T-helper 9 cell (primary cell): ENCODE measurements at places on chromosomes 5 and 9.

DNA sequence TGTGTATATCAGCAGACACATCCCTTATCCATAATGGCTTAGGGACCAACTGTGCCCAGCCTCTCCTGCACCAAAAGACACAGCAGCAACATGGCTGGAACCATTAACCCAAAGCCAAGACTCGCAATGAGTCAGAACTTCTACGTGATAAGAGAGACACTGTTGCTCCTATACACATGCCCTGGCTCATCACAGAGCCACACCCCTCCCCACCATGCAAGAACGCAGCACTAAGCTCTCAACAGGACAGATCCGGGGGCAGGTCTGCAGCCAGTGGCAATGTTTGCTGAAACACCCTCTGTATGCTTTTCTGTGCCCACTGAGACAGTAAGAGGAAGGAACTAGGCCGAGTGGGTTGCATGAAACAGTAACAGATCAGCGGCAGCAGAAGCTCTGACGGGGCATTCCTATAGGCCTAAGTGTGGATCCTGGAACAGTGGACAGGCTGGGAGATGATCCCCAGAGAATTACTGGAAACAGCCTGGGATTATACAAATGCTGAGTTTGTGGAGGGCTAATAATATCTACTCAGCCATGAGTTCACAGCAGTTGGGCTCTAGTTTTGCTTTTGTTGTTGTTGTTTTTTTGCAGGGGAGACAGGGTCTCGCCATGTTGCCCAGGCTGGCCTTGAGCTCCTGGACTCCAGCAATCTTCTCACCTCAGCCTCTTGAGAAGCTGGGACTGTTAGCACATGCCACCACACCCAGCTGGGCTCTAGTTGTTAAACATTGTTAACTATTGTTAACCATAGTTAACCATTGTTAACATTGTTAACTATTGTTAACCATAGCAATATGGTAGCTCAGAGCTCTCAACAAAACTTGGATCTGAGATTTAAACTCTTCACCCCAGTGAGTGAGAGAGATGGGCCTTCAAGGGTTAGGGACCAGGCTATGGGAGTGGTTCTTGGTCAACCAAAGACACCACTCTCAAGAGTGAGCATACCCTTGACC, 41.0 kb downstream of the B4GALT1 start:
- no peak for DNase-seq

- DNase-seq: no peak
These were observed 43.9 kb downstream of the RCL1 start for GRCh38 chr9:4836676-4837075.

GRCh38 chr5:73337586-73338255, 110.9 kb downstream of the FOXD1 start:
- no peak for DNase-seq

GRCh38 chr5:1359031-1359645, 14.2 kb upstream of the CLPTM1L start:
- no peak for DNase-seq

DNA sequence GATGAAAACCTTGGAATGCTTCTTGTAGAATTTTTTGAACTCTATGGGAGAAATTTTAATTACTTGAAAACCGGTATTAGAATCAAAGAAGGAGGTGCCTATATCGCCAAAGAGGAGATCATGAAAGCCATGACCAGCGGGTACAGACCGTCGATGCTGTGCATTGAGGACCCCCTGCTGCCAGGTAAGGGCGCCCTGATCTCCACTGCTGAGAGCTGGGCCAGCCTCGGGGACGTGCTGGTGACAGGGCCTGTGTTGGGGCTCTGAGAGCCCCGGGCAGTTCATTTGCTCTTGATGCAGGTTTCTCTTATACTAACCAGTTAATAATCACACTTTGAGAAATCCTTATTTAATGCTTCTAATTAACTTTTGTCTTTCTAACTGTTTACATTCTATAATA, 33.0 kb downstream of the TENT4A start:
- no peak for DNase-seq
